ENCODE measurements at places on chromosomes 13 and 19.

GRCh38 chr13:111204438-111205177 is 89.5 kb downstream of the ARHGEF7 start:
- DNase-seq = no peak

- no peak for DNase-seq
Measured at GRCh38 chr13:30375265-30375835, 46.9 kb upstream of the UBE2L5 start.

DNA sequence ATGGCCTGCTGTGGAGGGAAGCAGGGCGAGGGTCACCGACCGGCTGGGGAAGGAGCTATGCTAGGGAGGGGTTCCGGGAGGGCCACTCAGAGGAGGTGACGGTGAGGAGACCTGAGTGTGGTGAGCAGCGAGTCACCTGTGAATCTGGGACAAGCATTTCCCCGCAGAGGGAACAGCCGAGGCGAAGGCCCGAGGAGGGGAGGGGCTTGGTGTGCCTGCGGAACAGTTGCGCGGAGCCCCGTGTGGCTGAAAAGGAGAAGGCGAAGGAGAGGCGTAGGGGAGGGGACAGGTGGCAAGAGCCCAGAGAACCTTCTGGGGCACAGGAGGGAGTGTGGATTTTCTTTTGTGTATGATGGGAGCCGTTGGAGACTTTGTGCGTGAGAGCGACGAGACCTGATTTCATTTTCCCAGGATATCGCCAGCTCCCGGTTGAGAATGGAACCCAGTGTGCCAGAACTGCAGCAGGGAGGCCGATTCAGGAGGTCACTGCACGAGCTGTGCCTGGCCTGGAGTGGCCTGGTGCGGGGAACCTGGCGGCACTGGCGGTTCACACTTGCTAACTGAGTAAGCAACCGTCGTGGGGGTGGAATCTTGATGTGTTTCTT is 117.7 kb upstream of the ZNF507 start:
- DNase-seq = no peak

DNA sequence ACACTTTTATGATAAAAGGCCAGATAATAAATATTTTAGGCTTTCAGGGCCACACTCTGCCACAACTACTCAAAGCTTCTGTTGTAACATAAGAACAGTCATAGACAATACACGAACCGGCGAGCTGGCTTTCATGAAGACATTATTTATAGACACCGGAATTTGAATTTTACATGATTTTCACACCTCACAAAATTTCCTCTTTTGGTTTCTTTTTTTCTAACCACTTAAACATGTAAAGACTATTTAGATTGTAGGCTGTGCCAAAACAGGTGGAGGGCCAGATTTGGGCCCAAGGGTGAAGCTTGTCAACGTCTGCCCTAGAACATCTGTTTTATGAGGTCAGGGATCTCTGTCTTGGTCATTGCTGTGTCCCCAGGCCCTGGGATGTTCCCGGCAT is 29.7 kb upstream of the FXYD3 start:
- no peak for DNase-seq

DNA sequence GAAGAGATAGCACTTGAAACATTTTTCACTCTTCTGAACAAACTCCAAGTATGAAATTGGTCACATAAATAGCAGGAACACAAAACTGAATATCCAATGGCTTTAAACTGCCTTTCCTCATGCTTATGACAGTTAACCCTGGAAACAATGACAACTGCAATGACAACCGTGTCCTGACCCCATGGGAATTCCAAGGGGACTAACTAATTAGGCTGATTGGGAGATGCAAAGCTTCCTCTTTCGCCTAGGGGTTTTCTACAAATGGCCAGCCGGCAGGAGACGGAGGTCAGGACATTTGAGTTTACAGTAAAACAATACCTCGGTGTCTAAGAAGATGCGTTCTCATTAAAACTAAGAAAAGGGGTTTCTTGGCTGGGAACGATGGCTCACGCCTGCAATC is 53.0 kb upstream of the URAD start:
- no peak for DNase-seq

- DNase-seq = no peak
Measured at GRCh38 chr13:44355621-44356020, 18.0 kb upstream of the SERP2 start.

GRCh38 chr13:111259058-111259457 is 61.4 kb upstream of the TEX29 start:
- DNase-seq = no peak

Data from activated CD8-positive, alpha-beta T cell treated with anti-CD3 and anti-CD28 coated beads, Interleukin-2, amount 10 ng/mL, durations not matched to agents 7 days and 5 days (primary cell).